IPS DF 6.9 (cell line): ENCODE measurements at places on chromosomes 16 and 17.

GRCh38 chr16:57512296-57513001 lies 23.9 kb downstream of the CCDC102A start:
- no peak for DNase-seq

GRCh38 chr16:56848029-56848936 lies 16.7 kb upstream of the SLC12A3 start:
- no peak for DNase-seq

DNA sequence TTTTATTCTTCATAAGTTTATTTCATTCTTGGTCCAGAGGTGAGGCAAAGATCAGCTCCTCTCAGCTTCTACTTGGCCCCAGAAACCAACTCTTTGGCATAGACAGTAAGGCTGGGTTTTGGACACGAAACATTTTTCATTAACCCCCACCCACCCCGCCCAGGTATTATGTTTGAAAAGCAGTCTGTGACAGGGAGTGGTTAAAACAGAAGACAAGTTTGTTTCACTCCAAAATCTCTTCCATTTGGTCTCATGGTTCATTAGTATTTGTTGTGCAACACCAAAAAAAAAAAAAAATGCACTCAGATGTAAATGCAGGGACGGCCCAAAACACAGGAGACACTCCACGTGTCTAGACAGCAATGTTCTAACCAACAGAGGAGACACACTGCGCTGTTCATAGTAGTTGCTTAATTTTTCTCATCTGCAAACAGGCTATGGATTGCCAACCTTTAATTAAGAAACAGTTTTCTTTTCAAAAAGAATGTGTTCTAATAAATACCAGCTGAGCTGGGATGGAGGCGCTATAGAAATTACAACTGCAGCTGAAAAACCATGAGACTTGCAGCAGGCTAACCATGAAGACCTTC lies 39.8 kb upstream of the MMP2 start:
- DNase-seq, result no peak

- no peak for DNase-seq
Measured at GRCh38 chr17:68290955-68291835, at the start of the genes ARSG and SLC16A6. Gene ARSG, plus strand, starts transcription at chr17:68291495. Its CDS starts 15,999 bp downstream, at chr17:68307494. Gene SLC16A6, minus strand, starts transcription at chr17:68291127. Its CDS starts 12,807 bp downstream, at chr17:68278320.

DNA sequence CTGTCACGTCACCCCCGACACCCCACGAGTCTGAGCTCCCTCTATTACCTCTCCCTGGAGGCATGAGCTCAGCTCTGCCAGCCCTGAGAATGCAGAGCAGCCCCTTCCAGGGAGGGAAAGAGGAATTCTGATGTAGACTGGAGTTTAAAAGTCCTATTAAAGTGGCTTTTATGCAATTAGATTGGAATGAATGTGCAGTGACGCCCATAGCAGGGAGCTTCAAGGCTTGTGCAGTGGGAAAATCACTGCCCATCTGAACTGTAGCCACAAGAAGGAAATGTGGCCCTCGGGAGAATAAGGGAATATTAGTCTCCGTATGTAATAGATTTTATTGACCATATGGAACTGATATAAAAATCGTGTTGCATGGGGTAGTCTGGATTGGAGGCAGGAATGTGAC lies 66.9 kb downstream of the ZNF423 start:
- DNase-seq, result no peak

DNA sequence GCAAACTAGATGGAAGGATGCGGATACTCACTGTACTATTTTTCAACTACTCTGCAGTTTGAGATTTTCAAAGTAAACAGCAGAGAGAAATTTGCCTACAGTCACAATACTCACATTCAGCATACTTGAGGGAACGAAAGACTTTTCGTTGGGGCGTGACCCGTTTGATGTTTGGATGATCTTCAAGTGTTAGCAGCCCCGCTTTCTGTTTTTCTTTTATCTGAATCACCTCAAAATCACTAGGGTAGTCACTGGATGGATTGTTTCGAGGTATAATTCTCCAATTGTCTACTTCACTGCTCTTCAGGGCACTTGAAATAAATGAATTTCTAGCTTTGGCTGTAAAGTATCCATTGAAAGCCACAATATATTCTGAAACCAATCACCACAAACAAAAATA lies 17.8 kb downstream of the MBTPS1 start:
- no peak for DNase-seq

GRCh38 chr17:56779322-56779721 lies 54.4 kb downstream of the C17orf67 start:
- DNase-seq, result no peak

GRCh38 chr17:79062691-79063090 lies 11.9 kb upstream of the ENGASE start:
- no peak for DNase-seq

DNA sequence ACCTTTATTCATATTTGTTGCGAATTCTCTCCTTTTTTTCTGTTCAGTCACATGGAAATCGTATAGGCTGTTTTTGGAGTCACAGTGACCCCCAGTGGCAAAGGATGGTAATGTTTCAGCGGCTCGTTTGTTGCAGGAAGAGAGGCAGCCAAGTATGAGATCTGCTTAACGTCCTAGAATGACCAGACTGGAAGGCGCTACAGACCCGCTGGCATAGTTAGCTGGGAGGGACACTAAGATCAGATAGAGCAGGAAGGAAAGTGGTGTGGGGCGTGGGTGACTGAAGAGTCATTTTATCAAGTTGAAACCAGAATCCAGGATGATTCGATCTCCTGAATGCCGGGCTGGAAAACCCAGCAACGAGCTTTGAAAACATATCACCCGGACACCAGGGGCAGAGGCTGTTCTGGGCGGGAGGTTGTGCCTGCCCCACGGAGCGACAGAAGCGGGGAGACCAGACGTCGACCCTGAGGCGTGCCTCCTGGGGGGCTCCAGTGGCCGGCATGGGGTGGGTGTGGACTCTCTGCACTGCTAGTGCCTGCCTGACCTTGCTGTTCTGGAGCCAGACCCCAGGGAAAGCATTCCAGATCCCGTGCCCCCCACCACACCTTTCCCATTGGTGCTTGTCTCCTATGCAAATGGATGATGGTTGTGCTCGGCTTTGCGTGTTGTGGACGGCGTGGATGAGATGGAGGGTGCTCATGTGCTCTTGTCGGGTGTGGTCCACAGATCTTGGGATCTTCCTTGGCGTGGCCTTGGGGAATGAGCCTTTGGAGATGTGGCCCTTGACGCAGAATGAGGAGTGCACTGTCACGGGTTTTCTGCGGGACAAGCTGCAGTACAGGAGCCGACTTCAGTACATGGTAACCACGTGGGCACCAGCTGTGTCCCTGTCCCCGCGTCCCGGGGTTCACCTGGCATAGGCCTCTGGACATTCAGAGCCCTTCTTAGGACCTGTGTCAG lies 7.7 kb downstream of the IL34 start:
- peak; percentile 61 for DNase-seq

- no peak for DNase-seq
Measured at GRCh38 chr17:41734139-41734948, at the start of gene HAP1. Gene HAP1, minus strand, starts transcription at chr17:41734643. Its CDS starts 9 bp downstream, at chr17:41734634.

GRCh38 chr17:37820313-37820994 lies 75.6 kb upstream of the HNF1B start:
- no peak for DNase-seq

- no peak for DNase-seq
Measured at GRCh38 chr17:48110761-48111160, 3.2 kb downstream of the SNX11 start.

GRCh38 chr16:64693946-64694345 lies 427.9 kb downstream of the CDH11 start:
- no peak for DNase-seq

DNA sequence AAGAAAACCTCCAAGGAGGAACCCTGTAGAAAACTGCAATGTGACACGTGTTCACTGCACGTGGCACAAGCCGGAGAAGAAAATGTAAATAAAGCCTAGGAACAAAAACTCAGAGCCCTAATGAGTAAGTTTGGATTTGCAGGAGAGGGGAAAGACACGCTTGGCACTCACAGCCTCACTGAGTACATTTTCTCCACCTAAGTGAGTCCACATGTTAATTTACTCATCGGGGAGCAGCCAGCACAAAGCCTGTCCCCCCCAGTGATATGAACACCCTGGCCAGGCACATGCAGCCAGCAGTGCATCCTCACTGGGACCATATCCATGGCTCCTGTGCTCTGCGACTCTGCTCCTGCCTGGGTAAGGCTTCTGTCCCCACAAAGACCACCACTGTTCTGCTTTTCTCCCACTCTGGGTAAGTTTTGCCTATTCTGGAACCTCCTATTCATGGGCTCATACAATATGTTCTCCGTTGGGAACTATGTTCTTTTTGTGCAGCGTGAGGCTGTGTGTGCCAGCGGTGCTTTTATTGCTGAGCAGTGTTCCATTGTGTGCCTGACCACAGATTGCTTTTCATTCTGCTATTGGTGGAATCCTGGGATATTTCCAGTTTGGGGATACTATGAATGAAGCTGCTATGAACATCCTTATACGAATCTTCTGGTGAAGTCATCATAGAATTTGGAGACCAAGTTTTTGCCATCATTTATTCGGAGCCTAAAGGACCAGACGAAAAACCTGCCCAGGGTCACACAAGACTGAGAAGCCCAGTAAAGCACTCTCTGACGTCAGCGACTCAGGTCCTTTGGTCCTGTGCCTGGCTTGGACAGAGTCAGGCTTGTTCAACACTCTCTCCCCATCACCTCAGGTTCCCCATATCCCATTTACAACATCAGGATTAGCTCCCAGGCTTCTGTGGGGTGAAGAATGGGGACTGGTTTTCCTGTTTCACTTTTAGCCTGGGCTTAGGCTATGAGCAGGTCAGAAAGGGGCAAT lies 53.3 kb downstream of the RNF112 start:
- no peak for DNase-seq

- DNase-seq, result no peak
Measured at GRCh38 chr16:4152267-4152666, 36.0 kb upstream of the ADCY9 start.

DNA sequence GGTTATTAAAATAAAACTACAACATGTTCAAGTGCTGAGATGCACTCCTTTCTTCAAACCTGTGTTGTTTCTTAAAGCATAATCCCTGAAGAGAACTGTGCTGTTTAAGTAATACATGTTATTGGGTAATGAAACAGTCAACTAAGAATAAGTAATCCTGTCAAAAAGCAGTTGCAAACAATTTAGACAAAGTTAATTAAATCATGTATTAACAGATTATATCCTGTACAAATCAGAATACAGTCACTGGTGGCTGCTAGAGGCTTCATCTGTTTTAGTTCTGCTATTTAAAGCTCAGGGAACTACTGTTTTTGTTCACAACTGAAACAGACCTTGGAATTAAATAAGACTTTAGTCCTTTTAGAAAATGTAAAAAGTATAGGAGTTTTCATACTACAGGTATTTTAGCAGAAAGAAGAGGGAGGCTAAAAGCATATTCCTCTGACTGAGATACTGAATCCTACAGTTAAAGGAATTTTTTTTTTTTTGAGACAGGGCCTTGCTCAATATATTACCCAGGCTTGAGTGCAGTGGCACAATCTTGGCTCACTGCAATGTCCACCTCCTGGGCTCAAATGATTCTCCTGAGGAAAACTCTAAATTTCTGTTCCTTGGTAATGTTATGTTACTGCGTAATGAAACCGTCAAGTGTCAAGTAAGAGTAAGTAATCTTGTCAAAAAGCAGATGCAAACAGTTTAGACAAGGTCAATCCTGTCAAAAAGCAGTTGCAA lies 27.3 kb upstream of the ITGA2B start:
- no peak for DNase-seq

DNA sequence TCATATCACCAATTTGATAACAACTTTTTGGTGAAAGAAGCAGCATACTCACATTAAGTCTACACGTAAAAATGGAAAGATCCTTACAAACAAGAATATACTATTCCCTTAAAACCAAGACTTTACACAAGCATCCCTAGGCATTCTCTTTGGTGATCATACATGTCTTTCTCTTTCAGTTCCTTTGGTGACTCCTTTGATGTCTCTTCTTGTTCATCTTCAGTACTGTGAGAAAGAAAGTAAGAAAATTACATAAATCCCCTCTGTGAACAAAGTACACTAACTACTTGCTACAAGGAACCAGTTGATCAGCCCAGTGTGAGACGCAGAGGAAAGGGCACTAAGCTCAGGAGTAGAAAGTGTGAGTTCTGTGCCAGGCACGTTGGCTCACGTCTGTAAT lies 59.6 kb upstream of the MTMR4 start:
- no peak for DNase-seq

- DNase-seq, result no peak
Measured at GRCh38 chr17:75849279-75849646, 5.1 kb upstream of the UNC13D start.

DNA sequence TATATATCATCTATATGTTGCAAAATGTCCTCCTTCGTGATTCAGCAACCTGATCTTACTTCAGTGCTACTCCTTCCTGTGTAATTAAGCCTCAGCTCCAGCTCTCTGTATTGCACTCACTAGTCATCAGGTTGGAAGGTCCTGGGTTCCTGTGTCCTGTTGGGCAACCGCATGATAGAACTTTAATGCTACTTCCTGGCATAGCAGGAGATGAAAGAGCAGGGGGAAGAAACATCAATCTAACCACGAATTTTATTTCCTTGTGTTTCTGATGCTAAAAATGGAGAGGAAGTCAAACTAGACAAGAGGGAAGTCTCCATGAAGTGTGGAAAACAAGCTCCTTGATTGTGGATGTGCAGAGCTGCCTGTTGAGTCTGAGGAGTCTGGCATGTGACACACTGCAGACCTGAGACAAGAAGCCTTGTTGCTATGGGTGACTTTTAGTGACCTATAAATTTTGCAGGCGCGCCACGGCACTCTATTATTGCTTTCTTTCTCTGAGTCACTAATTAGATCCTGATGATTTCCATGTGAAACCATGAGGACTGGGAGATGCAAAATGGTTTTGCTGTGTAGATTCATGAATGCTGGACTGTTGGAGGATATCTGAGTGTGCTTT lies 25.6 kb downstream of the IGSF6 start:
- DNase-seq, result no peak

- no peak for DNase-seq
Measured at GRCh38 chr17:76797241-76797840, 59.4 kb downstream of the MFSD11 start.

DNA sequence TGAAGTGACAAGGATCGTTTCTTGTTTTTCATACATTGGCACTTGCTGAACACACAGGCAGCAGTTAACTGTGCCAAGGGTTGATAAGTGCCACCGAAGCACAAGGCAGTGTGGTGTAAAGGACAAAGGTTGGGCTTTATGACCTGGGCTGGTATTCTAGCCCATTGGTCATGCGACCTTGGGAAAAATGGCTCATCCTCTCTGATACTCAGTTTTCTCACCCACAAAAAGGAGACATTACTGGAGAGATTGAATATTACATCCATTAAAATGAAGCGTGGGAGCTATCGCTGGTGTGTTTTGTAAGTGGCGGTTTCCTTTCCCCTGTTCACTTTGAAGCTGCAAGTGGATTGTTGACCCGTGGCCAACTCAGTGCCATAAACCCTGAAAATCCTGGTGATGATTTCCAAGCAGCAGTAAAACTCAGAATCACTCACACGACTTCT lies 216.9 kb downstream of the HAPSTR1 start:
- DNase-seq, result no peak

DNA sequence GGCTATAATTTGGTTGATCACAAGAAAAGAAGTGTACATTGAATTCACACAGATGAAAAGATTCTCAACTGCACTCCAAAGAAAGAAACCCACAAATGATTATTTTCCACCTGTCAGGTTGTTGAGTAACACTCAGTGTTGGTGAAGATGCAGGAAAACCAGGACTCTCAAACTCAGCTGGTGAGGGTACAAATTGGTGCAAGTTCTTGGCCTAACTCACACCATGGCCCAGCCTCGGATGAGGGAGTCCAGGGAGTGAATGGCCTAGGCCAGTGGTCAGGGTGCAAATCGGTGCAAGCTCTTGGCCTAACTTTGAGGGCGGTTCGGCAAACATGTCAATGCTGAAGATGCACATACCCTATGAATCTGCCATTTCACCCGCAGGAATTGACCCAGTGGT lies 8.6 kb downstream of the SCNN1B start:
- DNase-seq, result no peak

- no peak for DNase-seq
Measured at GRCh38 chr17:45307290-45308015, 9.4 kb downstream of the MAP3K14 start.
